ENCODE measurements at places on chromosomes 2 and 18. TPM values are rescaled to one million over a fixed set of nuclear protein-coding genes. Genes with fewer than 3 reads are reported as not detected.

MAP2 gene
- 0.28 TPM for total RNA-seq

LNPK gene
- 11.9 TPM for total RNA-seq

AGXT gene
- total RNA-seq, result not detected

TMEM200C gene
- total RNA-seq, result not detected

KYNU gene
- 304 TPM for total RNA-seq

EFR3B gene
- 17.9 TPM for total RNA-seq

HOXD9 gene
- 1.7 TPM for total RNA-seq

KDSR gene
- total RNA-seq, result 45.1 TPM

ZBTB7C gene
- 0.05 TPM for total RNA-seq

PSD4 gene
- total RNA-seq, result 11.2 TPM

LRRFIP1 gene
- total RNA-seq, result 99.1 TPM

ZNF385B gene
- 0.20 TPM for total RNA-seq

KHK gene
- 7.3 TPM for total RNA-seq

CCDC68 gene
- total RNA-seq, result 5.8 TPM

PJVK gene
- total RNA-seq, result 0.98 TPM

KATNAL2 gene
- total RNA-seq, result 0.75 TPM

NEUROD1 gene
- total RNA-seq, result not detected

POTEJ gene
- not detected for total RNA-seq

SATB2 gene
- 3.9 TPM for total RNA-seq

MEMO1 gene
- total RNA-seq, result 89.7 TPM

IGFBP5 gene
- 0.19 TPM for total RNA-seq

UCN gene
- total RNA-seq, result 2.2 TPM

SPHKAP gene
- total RNA-seq, result not detected

QPCT gene
- total RNA-seq, result 18.6 TPM

OR6B2 gene
- total RNA-seq, result not detected

LMAN1 gene
- 29.0 TPM for total RNA-seq

Data from A549 treated with DMSO at 1 μM for 4 hours (cell line).